Astrocyte of the spinal cord (primary cell): ENCODE measurements at places on chromosomes 2 and 18.

DNA sequence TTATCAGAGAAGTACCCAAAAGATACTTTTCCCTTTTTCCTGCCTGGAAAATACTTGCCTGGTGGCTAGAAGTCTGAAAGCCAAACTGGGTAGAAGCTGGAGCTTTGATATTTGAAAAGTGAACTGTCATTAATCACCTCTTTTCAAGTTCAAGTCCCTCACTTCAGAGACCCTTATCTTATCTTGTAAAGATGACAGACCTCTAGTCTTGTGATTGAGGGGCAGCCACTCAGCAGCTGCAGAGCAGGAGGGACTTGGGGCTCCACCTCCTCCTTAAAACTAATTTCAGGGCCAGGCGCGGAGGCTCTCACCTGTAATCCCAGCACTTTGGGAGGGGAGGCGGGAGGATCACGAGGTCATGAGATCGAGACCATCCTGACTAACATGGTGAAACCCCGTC is 64.2 kb upstream of the CDCA7 start:
- no peak for DNase-seq

- no peak for DNase-seq
Observed at GRCh38 chr2:45647356-45647755, 4.1 kb upstream of the PRKCE start.

DNA sequence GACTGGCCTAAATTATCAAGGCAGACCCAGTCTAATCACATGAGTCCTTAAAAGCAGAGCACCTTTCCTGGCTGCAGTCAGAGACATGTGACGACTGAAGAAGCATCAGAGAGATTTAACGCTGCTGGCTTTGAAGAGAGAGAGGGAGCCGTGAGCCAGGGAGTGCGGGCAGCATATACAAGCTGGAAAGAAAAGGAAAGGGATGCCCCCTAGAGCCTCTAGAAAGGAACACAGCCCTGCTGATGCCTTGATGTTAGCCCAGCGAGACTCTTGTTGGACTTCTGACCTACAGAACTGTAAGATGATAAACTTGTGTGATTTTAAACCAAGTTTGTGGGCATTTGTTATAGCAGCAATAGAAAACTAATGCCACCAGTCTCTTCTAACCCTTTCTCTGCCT is 58.1 kb downstream of the HEATR5B start:
- no peak for DNase-seq

DNA sequence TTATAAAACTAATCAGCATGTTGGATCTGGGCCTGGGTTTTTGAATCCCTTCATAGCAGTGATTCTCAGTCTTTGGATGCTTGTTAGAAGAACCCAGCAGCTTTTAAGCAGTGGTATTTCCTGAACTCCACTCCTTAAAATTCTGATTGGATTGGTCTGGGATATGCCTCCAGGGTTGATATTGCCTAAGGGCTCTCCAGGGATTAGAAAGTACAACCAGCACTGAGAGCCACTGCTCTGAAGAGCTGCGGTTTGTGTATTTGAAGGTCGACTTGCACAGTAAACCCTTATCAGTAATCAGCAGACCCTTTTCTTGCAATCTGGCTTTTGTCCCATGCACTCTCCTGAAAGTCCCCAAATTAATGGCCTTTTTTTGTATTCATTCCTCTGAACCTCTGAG is 17.0 kb upstream of the RBMS1 start:
- DNase-seq, result no peak

DNA sequence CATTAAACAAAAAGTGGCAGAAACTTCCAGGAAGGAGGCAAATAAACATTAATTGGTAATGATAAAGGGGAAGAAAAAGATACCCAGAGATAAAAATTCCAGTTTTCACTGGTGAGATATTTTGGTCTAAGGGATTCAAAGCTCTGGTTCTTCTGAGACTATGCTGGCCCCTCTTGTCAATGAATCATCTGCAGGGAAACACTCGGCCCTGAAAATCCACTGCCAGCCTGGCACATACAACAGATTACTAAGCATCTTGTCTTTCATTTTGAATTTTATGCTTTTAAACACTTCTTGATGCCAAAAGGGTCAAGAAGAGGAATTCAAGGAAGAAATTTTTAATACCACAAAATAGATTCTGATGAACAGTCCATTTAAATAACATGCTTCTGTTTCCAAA is 1603.8 kb upstream of the ZEB2 start:
- no peak for DNase-seq
